Activated T-helper 1 cell treated with anti-CD3 and anti-CD28 coated beads, Interleukin-12 subunit alpha, Interleukin-12 subunit beta, Interleukin-2, Interleukin-4 antibody, amounts not matched to agents 30 ng/mL and 10 ng/mL and 1 ng/mL, durations not matched to agents 14 hours and 24 hours and 36 hours (primary cell): ENCODE measurements at places on chromosomes 13 and 19.
A peak's percentile ranks its signal among the peaks of the same experiment; 100 is the strongest.

DNA sequence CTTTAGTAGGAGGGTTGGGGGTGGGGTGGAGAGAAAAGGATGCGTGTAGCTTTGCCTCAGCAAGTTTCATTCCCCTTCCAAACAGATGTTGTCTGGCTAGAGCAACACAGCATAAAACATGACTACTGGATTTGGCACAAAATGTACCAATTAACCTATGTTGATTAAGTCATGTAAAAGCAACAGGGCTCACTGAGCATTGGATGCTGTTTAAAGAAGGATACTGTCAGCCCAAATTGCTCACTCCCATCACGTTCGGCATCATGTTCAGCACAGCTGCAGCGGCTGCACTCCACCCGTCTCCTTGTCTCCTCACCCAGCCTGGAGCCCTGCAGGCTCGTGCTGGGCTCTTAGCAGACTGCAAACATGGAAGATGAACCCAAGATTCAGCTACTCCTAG lies 77.5 kb downstream of the DLEU7 start:
- no peaks in the 10 kb centered on the region for H3K36me3 ChIP-seq
- H3K4me3 ChIP-seq = no peak overlapping the region
- H3K27me3 ChIP-seq = peaks cover 11% of the 10 kb centered on the region
- no peaks in the 10 kb centered on the region for H3K4me1 ChIP-seq
- no peak overlapping the region for H3K27ac ChIP-seq
- DNase-seq = no peak

DNA sequence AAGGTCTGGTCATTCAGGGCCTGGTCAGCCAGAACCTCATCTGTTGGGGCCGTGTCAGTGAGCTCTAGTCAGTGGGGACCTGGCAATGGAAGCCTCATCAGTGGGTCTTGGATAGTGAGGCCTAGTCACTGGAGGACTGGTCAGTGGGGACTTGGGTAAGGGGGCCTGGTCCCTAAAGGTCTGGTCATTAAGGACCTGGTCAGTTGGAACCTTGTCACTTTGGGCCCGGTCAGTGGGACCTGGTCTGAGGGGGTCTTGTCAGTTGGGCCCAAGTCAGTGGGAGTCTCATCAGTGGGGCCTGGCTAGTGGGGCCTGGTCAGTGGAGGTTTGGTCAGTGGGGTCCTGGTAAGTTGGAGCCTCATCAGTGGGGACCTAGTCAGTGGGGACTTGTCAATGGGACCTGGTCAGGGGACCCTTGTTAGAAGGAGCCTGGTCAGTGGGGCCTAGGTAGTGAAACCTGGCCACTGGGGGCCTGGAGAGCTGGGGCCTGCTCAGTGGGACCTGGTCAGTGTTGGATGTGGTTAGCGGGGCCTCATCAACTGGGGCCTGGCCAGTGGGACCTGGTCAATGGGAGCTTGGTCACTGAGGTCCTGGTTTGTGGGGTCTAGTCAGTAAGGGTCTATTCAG lies 43.7 kb upstream of the TPM4 start:
- H3K4me1 ChIP-seq = no peaks in the 10 kb centered on the region
- H3K27me3 ChIP-seq = peaks cover 5% of the 10 kb centered on the region
- peak overlapping the region; percentile 34 for H3K27ac ChIP-seq
- H3K36me3 ChIP-seq = no peaks in the 10 kb centered on the region

GRCh38 chr19:3184847-3185460 lies 776 bp upstream of the NCLN start:
- H3K4me3 ChIP-seq = peak overlapping the region; percentile 83
- peak overlapping the region; percentile 90 for H3K27ac ChIP-seq
- no peak for DNase-seq
- H3K36me3 ChIP-seq = peaks cover 30% of the 10 kb centered on the region

DNA sequence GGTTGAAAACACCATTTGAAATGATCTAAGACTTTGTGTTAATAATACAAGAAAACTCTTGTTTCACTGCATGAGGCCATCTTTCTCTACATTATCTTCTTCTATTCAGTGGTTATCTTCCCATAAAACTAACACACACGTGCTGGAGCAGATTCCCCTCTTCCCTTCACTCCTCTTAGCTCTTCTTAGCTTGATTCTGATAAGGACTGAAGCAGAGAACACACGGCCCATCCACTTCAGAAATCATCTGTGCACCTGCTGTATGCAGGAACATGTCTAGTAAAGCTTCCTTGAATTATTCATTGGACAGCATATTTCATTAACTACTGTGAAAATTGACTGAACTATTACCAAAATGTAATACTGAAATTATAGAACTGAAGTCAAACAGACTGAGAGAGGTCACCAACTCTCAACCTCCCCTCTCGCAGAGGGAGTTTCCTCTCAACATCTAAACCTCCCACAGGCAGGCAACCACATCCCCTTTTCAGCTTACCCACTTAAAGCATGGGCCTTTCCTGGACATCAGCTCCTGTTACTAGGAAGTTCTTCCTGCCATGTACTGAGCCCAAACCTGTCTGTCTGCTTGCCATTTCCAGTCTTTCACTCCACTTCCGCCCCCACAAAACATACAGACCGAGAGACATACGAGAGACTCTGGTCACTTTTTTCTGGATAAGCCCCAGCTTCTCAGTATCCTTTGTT lies 113.9 kb downstream of the CRYL1 start:
- peak overlapping the region; percentile 61 for H3K4me3 ChIP-seq
- DNase-seq = peak; percentile 46
- peaks cover 9% of the 10 kb centered on the region for H3K36me3 ChIP-seq
- peak overlapping the region; percentile 90 for H3K27ac ChIP-seq
- peaks cover 33% of the 10 kb centered on the region for H3K4me1 ChIP-seq
- H3K27me3 ChIP-seq = peaks cover 4% of the 10 kb centered on the region

DNA sequence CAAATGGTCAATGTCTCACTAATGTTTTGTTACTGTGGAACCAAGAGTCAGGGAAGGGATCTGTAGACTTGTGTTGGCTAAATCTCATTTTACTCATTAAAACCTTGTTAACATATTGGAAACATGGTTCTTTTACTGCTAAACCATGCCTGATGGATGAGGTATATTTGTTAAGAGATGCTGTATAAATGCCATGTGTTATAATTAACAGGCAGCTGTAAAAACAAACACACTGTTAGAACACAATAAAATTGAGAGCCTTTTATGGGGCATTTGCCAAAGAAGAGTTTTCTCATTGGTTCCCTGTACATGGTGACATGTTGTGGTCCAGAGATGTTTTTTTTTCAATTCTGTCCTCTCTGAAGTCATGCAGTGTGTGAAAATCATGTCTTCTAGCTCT lies 121.9 kb downstream of the ESD start:
- H3K27me3 ChIP-seq = no peaks in the 10 kb centered on the region
- no peak overlapping the region for H3K27ac ChIP-seq
- DNase-seq = no peak
- no peak overlapping the region for H3K4me3 ChIP-seq
- H3K36me3 ChIP-seq = peaks cover 12% of the 10 kb centered on the region

- DNase-seq = peak; percentile 76
- peak overlapping the region; percentile 99 for H3K27ac ChIP-seq
- peaks cover 4% of the 10 kb centered on the region for H3K27me3 ChIP-seq
- peaks cover 45% of the 10 kb centered on the region for H3K4me1 ChIP-seq
- peaks cover 37% of the 10 kb centered on the region for H3K36me3 ChIP-seq
- H3K4me3 ChIP-seq = peak overlapping the region; percentile 97
Measured at GRCh38 chr19:48872884-48873475, 759 bp downstream of the PPP1R15A start.

DNA sequence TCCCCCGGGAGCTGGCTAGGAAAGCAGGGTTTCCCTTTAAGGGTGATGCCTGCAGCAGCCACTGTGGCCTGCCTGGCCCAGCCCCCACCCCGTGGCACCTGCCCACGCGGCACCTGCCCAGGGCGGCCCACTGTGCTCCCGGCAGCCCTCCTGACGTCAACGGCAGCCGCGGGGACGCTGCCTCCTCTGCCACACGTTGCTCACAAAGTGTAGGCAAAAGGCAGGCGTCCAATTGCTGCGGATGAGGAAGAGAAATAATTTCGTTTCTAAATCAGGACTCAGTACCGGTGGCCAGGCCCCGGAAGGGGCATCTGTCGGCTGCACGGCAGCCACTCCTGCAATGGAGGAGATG lies 122.3 kb downstream of the URI1 start:
- no peak for DNase-seq
- H3K4me1 ChIP-seq = no peaks in the 10 kb centered on the region
- no peaks in the 10 kb centered on the region for H3K27me3 ChIP-seq
- no peaks in the 10 kb centered on the region for H3K36me3 ChIP-seq

- no peak for DNase-seq
- H3K36me3 ChIP-seq = peaks cover 2% of the 10 kb centered on the region
- H3K27me3 ChIP-seq = no peaks in the 10 kb centered on the region
- H3K4me3 ChIP-seq = no peak overlapping the region
- no peak overlapping the region for H3K27ac ChIP-seq
Measured at GRCh38 chr13:99123101-99124045, 77.3 kb upstream of the UBAC2 start.

DNA sequence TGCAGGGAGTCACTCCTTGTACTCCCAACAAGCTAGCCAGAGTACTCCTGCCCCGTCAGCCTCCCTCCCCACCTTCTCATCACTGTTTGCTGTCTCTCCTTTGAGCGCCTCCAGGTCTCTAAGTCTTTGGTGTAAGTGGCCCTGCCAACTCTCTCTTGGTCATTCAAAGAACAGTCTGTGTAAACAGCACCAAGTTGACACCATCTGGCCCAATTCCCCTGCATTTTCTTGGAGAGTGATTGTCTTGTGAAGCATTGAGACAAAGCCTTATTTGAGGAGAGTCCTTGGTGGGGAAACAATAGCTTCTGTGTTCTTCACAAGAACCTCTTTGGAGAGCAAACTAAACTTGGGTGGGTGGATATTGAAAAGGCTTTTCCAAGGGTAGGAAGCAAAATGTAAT lies 114.6 kb upstream of the RNF113B start:
- DNase-seq = no peak
- H3K27me3 ChIP-seq = peaks cover 6% of the 10 kb centered on the region
- no peak overlapping the region for H3K4me3 ChIP-seq
- H3K27ac ChIP-seq = no peak overlapping the region

DNA sequence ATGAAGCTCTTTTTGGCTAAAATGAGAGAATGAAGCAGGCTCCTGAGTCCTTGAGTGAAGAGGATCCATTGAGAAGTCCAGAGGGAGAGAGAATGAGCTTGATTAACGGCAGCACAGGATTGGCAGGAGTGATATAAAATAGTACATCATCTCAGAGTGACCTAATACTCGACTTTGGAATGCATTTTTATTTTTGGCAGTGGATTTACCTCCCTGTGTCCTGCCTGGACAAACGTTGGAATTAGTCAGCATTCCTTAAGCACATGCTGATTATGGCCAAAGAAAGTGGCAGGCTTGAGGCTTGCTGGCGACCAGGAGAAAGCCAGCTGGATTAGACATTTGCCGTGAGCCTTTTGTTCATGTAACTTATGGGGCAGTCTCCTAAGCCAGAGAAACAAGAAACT lies 22.9 kb downstream of the LRCH1 start:
- no peaks in the 10 kb centered on the region for H3K27me3 ChIP-seq
- H3K4me3 ChIP-seq = no peak overlapping the region
- peaks cover 67% of the 10 kb centered on the region for H3K4me1 ChIP-seq

GRCh38 chr19:48926909-48927308 lies 6.6 kb upstream of the DHDH start:
- peak overlapping the region; percentile 58 for H3K27ac ChIP-seq
- H3K4me1 ChIP-seq = no peaks in the 10 kb centered on the region
- H3K4me3 ChIP-seq = no peak overlapping the region
- H3K27me3 ChIP-seq = no peaks in the 10 kb centered on the region

DNA sequence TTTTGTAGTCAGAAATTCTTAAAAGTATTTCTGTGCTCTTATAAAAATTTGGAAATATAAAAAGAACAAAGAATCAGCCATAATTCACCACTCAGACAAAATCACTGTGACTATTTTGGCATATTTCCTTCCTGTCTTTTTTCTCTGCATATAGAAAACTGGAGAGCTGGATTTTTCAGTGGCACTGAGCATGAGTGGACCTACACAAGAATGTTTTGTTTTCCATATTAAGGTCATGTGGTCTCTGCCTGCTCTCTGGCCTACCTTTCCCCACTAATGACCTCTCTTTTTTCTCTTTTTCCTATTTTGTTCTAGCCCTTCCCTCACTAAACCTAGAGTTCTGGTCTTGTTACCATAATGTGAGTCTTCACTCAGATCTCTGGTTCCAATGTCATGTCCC lies 17.6 kb upstream of the USP12 start:
- H3K27me3 ChIP-seq = peaks cover 1% of the 10 kb centered on the region
- no peak overlapping the region for H3K4me3 ChIP-seq
- no peak overlapping the region for H3K27ac ChIP-seq
- H3K36me3 ChIP-seq = no peaks in the 10 kb centered on the region

- H3K36me3 ChIP-seq = no peaks in the 10 kb centered on the region
- H3K27me3 ChIP-seq = peaks cover 2% of the 10 kb centered on the region
- no peak for DNase-seq
- H3K27ac ChIP-seq = no peak overlapping the region
- no peak overlapping the region for H3K4me3 ChIP-seq
Measured at GRCh38 chr19:14012378-14012915, 6.3 kb upstream of the RFX1 start.

- no peak overlapping the region for H3K4me3 ChIP-seq
- DNase-seq = no peak
Measured at GRCh38 chr19:28602675-28603298, 610.2 kb downstream of the UQCRFS1 start.

DNA sequence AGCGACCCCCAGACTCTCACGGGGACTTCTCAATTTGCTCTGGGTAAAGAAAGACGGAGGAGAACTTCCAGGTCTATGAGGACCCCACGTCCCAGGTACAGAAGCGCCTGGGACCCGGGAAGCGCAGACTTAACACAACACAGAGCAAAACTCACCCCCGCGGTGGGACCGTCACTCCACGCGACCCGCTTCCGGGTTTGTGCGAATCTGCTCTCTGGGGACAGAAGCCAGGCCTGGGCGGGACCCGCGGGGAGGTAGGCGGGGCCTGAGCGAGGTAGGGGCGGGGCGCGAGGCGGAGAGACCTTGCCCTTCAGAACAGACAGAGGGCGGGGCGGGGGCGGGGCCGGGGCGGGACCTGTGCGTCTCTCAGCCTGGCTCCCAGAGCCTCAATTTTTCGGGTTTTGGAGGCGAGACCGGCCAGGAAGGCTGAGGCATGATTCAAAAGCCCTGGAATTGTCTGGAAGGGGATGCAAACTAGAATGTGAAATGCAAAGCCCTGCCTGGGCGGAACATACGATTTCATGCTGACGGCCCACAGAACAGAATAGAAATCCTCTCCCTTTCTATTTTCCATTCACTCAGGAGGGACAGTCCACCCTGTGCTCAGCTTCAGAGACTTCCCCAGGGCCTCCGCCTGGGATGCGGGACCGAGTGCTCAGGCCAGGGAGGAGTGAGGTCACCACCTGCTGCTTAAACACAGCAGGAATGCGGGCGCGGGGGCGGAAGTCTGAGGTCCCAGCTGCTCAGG lies 19.3 kb upstream of the ZNF888 start:
- peaks cover 14% of the 10 kb centered on the region for H3K36me3 ChIP-seq
- H3K4me1 ChIP-seq = peaks cover 27% of the 10 kb centered on the region
- peaks cover 2% of the 10 kb centered on the region for H3K27me3 ChIP-seq
